Thymus (tissue), 14 donors: ENCODE measurements at places on chromosomes 3 and 15. TPM values are rescaled to one million over a fixed set of nuclear protein-coding genes. Genes with fewer than 3 reads are reported as not detected.

DNA sequence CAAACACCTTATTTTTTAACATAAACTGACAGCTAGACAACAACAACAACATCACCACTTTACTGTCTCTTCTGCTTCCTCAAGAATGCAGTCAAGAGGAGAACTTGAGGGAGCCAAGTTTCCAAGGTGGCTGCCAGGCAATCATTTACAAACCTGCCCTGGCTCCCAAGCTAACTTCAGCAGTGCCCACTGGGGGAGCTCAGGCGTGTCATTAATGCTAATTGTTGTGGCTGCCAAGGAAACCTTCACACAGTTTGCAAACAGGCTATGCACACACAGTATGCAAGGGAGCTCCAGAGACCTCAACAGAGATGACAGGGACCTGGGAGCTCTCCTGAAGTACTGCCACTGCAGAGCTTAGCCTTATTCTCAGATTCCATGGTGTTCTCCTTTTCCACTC, 2.1 kb downstream of the DZIP1L start:
- no peak overlapping the region for H3K4me3 ChIP-seq
- H3K36me3 ChIP-seq, result no peaks in the 10 kb centered on the region
- peaks cover 12% of the 10 kb centered on the region for H3K27me3 ChIP-seq
- H3K27ac ChIP-seq, result no peak overlapping the region
- no peak for DNase-seq

DNA sequence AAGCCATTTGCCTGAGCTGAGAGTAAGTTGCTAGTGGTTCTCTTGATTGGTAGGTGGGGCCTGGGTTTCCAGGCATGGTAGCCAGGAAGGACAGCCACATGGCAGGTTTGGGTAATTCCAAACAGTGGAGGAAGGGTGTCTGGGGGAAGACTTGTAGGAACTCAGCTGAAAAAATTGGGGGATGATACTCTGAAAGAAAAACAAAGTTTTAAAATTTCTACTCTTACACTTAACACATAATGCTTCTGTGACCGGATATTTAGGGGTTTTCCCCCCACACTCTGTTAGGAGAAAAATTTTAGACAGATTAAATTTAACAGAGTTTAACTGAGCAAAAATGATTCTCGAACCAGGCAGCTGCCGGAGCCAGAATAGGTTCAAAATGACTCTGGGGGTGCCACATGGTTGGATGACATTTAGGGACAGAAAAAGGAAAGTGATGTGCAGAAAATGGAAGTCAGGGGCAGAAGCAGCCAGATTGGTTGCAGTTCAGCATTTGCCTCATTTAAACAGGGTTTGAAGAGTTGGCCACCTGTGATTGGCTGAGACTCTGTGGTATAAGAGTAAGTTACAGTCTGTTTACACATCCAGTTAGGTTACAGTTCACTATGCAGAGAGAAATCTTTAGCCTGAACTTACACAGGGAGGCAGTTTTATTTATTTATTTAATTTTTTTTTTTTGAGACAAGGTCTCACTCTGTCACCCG, 8.1 kb downstream of the B2M start:
- no peak overlapping the region for H3K4me3 ChIP-seq
- peak overlapping the region; percentile 74 for H3K27ac ChIP-seq
- DNase-seq, result no peak
- H3K4me1 ChIP-seq, result peaks cover 26% of the 10 kb centered on the region
- H3K27me3 ChIP-seq, result no peaks in the 10 kb centered on the region

DNA sequence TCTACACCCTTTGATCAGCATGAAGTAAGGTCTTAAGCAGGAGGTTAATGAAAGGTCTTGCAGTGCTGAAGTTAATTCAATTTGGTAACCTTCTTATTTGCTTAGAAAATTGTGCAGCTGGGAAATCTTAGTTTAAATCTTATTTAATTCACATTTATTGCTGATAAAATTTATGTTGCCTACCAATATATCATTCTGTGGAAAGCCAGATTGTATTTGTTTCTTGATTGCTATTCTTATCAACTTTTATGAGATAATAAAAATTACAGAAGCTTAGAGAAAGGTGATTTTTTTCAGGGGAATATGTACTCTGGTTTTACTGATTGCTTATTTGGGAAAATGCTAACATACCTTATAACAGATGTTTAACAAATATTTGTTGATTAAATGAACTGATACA, 64.0 kb upstream of the PAQR5 start:
- H3K27me3 ChIP-seq, result no peaks in the 10 kb centered on the region
- no peaks in the 10 kb centered on the region for H3K4me1 ChIP-seq
- no peaks in the 10 kb centered on the region for H3K36me3 ChIP-seq

DNA sequence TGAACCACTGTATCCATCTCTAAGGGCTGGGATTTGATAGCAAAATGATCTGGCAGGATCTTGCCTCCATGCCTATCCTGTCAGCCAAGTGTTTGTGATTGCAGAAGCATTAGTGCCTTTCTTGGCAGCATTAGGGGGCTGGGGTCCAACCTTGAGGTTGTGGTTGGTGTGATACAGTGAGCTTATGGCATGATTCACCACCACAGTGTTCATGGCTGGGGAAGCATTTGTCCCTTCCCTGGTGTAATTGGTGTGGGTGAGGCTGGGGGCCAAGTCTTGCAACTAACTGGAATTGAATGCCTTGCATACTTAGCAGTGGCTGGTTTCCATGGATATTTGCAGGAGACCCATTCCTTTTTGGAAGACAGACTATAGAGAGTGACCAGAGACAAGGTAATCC, 271.0 kb upstream of the TBL1XR1 start:
- no peaks in the 10 kb centered on the region for H3K4me1 ChIP-seq
- no peaks in the 10 kb centered on the region for H3K36me3 ChIP-seq
- no peak overlapping the region for H3K27ac ChIP-seq
- no peaks in the 10 kb centered on the region for H3K27me3 ChIP-seq

- no peaks in the 10 kb centered on the region for H3K4me1 ChIP-seq
- H3K27me3 ChIP-seq, result no peaks in the 10 kb centered on the region
- H3K4me3 ChIP-seq, result no peak overlapping the region
Observed at GRCh38 chr3:66561367-66561766, 60.5 kb upstream of the LRIG1 start.

- no peaks in the 10 kb centered on the region for H3K4me1 ChIP-seq
- no peak overlapping the region for H3K27ac ChIP-seq
- no peak for DNase-seq
- H3K36me3 ChIP-seq, result no peaks in the 10 kb centered on the region
- no peak overlapping the region for H3K4me3 ChIP-seq
Observed at GRCh38 chr3:196220587-196220986, 4.3 kb downstream of the SLC51A start.

GRCh38 chr3:72337480-72337855, 510.8 kb downstream of the SHQ1 start:
- no peaks in the 10 kb centered on the region for H3K36me3 ChIP-seq
- DNase-seq, result no peak
- H3K4me1 ChIP-seq, result peaks cover 2% of the 10 kb centered on the region
- no peak overlapping the region for H3K27ac ChIP-seq
- H3K4me3 ChIP-seq, result no peak overlapping the region
- no peaks in the 10 kb centered on the region for H3K27me3 ChIP-seq

DNA sequence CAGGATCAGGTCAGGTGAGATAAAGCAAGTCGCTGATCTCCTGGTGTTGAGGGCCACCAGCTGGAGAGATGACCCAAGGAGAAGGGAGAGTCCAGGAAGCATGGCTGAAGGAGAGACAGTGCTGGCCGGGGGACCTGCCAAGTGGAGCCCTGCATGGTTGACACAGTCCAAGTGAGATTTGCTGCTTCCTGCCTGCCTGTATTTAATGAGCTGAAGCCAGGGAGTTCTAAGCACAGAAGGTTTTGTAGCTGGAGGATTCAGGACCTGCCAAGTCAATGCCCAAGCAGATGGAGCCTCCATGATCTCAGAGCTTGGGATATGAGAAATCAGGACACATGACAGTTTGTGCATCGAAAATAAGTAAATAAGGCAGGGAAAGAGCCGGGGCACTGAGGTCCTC, 125.6 kb downstream of the SRGAP3 start:
- DNase-seq, result no peak
- H3K27ac ChIP-seq, result no peak overlapping the region
- H3K4me3 ChIP-seq, result no peak overlapping the region
- no peaks in the 10 kb centered on the region for H3K36me3 ChIP-seq
- H3K4me1 ChIP-seq, result no peaks in the 10 kb centered on the region

DNA sequence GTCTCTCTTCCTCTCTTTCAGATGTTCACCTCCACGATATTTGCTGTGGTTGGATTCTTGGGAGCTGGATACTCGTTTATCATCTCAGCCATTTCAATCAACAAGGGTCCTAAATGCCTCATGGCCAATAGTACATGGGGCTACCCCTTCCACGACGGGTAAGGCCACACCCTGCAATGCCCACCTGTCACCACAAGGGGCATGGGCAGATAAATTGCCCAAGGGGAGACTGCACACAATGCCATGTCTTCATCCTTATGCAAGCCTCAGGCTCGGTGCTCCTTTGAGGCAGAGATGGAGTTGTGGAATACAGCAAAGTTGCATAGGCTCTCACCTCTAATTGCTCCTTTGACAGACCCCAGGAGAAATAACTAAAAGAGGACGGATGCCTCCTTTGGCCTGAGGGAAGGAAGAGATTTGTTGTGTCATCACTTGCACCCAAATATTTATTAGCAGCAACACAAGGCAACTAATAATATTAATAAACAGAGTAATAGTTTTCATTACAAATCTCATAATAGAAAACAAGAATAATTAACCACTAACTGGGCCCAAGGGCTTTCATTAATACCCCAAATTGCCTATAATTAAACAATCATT, 13.2 kb downstream of the TM4SF4 start:
- no peak overlapping the region for H3K4me3 ChIP-seq
- no peaks in the 10 kb centered on the region for H3K4me1 ChIP-seq
- H3K36me3 ChIP-seq, result no peaks in the 10 kb centered on the region
- no peak for DNase-seq
- H3K27me3 ChIP-seq, result no peaks in the 10 kb centered on the region
- H3K27ac ChIP-seq, result no peak overlapping the region

DNA sequence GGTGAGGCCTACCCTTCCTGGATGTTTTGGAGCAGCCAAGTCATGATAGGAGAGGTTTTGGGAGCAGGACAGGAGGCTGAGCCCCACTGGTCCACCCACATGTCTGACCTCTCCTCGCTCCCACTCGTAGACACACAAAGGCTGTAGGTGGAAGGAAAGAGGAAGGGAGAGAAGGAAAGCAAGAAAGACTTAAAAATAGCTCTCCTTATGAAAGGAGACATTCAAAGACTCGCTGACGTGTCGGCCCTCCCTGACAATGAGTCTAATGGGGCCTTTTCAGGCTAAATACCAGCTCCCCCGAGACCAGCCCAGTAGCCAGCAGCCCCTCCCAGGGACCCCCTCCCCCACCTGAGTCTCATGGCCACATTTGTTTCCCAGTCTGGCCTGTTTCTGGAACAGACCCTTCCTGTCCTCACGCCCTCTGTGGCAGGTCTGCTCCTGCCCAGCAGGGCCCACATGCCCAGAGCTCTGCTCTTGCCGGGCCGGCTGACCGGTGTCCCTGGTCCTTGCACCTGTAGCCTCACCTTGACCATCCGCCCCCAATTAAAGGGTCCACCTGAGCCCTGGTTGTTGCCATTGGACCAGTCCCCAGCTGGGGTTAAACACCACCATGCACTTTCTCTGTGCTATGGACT, 49.3 kb downstream of the FGD5 start:
- no peaks in the 10 kb centered on the region for H3K36me3 ChIP-seq
- H3K27ac ChIP-seq, result no peak overlapping the region
- H3K27me3 ChIP-seq, result no peaks in the 10 kb centered on the region
- no peaks in the 10 kb centered on the region for H3K4me1 ChIP-seq
- no peak overlapping the region for H3K4me3 ChIP-seq

The CLDN18 gene
- 0.28 TPM for total RNA-seq

GRCh38 chr15:58506783-58507668, 75.2 kb downstream of the LIPC start:
- no peaks in the 10 kb centered on the region for H3K36me3 ChIP-seq
- no peak overlapping the region for H3K4me3 ChIP-seq
- DNase-seq, result no peak
- no peak overlapping the region for H3K27ac ChIP-seq
- H3K27me3 ChIP-seq, result no peaks in the 10 kb centered on the region

The ABHD10 gene
- total RNA-seq, result 42.4 TPM

GRCh38 chr3:42735019-42735418, 32.4 kb upstream of the HHATL start:
- no peaks in the 10 kb centered on the region for H3K27me3 ChIP-seq
- no peaks in the 10 kb centered on the region for H3K4me1 ChIP-seq
- DNase-seq, result no peak
- no peak overlapping the region for H3K27ac ChIP-seq
- no peaks in the 10 kb centered on the region for H3K36me3 ChIP-seq

The ANXA2 gene
- total RNA-seq, result 299 TPM

The RASL12 gene
- 2.7 TPM for total RNA-seq

The NECTIN3 gene
- 8.9 TPM for total RNA-seq

The OR5K1 gene
- not detected for total RNA-seq

DNA sequence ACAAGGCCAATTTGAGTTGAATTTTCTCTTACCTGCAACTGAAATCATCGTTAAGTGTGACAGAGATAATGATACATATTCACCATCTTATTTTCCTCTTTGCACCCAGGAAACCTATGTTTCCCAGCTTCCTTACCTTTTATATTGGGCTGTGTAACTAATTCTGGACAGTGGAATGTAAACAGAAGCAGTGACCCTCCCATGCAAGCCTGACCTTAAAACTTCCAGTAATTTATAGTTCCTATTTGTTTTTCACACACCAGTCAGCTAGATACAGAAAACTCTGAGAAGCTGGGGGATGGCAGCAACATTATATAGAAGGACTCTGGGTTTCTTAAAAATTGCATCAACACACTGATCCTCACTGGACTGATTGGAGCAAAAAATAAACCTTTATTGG, 4.5 kb upstream of the ZNF280D start:
- no peak for DNase-seq
- no peak overlapping the region for H3K27ac ChIP-seq
- H3K4me3 ChIP-seq, result no peak overlapping the region
- H3K36me3 ChIP-seq, result no peaks in the 10 kb centered on the region

- H3K27ac ChIP-seq, result no peak overlapping the region
- H3K36me3 ChIP-seq, result no peaks in the 10 kb centered on the region
- H3K4me1 ChIP-seq, result no peaks in the 10 kb centered on the region
- DNase-seq, result no peak
Observed at GRCh38 chr3:148642214-148642613, 55.5 kb upstream of the AGTR1 start.

DNA sequence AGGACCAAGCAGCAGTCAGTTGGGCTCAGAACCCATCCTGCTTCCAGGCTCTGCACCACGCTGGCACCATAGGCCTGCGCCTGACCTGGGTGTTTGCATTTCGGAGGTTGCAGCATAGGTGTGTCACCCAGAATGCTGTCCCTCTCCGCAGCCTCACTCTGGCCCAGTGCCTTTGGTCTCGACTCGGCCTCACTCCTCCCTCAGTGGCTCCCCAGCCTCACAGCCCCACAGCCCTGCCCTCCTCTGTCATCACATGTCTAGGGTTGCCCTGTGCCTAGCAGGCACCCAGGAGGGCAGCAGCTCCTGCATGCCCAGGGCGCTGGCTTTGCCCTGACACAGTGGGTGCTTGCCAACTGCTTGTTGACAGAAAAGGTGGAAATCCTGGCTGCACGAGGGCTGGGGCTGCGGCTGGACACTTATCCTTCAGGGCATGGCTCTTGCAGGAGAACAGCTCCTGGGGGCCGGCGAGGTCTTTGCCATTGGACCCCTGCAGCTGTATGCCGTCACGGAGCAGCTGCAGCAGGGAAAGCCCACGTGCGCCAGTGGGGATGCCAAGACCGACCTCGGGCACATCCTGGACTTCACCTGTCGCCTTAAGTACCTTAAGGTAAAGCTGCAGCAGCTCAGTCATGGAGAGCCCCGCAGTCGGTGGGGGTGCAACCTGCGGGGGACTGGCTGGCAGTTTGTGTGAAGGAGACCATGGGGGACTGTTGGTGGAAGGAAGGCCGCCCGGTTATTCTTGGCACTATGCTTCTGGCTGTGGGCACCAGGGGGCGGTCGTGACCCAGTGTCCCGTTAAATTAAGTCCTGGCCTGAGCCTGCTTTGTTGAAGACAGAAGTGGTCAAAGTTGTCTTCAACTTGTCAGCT, 16.2 kb downstream of the NISCH start:
- H3K36me3 ChIP-seq, result peaks cover 72% of the 10 kb centered on the region
- no peak overlapping the region for H3K4me3 ChIP-seq
- H3K27ac ChIP-seq, result no peak overlapping the region
- H3K27me3 ChIP-seq, result no peaks in the 10 kb centered on the region
- H3K4me1 ChIP-seq, result peaks cover 4% of the 10 kb centered on the region
- DNase-seq, result peak; percentile 18
